Activated CD8-positive, alpha-beta memory T cell treated with anti-CD3 and anti-CD28 coated beads for 24 hours (primary cell): ENCODE measurements at places on chromosomes 5 and 9.

GRCh38 chr5:172979778-172980177 lies 3.8 kb upstream of the ATP6V0E1 start:
- no peak for DNase-seq

DNA sequence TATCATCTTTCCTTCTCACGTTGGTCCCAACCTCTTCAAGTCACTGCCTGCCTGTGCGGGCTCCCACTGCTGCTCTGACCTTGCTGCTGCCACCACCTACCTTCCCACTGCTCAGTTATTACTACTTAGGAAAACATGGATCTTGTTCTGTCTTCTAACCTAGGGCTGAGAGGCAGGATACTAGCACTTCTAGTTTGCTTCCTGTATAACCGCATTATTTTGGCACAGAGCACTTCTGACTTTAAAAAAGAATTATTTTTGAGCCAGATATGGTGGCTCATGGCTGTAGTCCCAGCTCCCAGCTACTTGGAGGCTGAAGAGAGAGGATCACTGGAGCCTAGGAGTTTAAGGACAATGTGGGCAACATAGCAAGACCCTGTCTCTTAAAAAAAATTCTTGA lies 135.4 kb upstream of the GNA14 start:
- DNase-seq = no peak

DNA sequence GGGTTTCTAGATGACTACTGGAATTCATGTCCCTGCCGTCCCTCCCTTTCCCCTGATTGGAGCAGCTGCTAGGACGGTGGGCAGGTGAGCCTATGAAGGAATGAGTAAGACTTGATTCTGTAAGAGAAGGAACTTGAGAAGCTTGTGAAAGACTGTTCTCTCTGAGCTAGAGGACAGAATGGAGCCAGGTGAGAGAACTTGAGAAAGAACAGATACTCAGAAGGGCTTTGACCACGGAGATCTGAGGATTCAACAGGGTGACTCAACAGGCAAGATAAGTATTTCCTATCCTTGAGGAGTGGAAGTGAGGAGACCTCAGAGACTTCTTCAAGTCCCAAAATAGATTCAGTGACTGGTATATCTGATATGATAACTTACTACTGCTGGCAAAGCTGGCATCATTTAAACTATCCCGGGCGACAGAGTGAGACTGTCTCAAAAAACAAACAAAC lies 41.9 kb downstream of the HSDL2 start:
- DNase-seq = no peak

- DNase-seq = no peak
These were observed 587.3 kb downstream of the ANXA1 start for GRCh38 chr9:73738741-73739530.

DNA sequence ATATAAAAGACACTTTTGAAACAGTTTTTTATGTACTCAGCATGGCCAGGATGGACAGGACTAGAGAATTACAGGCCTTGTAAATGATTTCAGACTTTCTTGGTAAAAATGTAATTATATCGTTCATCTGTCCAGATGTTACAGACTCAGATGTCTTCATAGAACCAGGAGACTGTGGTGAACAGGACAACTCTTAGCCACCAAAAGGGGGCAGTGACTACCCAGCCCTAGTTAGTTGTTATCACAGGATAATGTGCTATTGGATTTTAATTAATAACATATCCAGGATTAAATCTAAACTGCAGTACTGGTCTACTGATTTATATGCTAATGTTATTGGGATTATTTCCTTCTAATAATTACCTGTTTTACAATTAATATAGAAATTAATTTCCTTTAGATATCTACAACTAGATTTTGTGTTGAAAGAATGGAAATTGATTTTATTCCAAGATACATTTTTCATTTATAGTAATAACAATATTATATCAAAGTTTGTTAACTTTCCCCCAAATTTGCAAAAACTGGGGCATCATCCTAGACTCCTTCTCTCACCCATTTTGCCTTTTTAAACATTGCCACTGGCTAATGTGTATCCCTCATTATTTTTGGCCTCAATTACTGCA lies 99.4 kb downstream of the MTREX start:
- DNase-seq = no peak

DNA sequence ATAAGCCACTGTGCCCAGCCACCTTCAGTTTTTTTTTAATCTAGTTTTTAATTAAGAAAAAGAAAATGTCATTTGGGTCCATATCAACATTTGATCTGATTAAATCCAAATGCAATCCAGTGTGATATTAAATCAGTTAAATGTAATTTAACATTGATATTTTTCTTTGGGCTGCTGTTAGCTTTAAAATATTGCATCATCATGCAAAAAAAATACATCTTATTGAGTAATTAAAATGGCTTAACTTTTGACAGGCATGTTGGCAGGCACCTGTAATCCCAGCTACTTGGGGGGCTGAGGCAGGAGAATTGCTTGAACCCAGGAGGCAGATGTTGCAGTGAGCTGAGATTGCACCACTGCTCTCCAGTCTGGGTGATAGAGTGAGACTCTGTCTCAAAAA lies 22.7 kb upstream of the LRRC70 start:
- no peak for DNase-seq

DNA sequence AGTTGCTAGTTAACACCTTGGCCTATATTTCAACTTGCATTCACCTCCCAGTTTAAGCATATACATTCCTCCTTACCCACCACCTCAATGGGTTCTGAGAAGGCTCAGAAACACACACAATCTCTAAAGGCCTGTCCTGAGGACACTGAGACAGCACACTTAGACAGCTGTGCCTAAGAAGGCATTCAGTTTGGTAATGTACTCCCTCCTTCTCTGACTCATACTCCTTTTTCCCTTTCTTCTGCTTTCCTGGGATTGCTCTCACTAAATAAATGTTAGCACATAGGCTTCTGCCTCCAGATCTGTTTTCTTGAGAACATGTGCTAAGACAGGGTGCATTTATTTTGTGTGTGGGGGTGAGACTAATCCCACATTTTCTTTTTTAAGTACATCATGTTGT lies 456.8 kb upstream of the CDH6 start:
- DNase-seq = no peak

- DNase-seq = no peak
These were observed 233.8 kb downstream of the PIK3R1 start for GRCh38 chr5:68449380-68449779.

GRCh38 chr5:73236541-73237128 lies 63.6 kb downstream of the TMEM174 start:
- DNase-seq = no peak

GRCh38 chr5:86866036-86866435 lies 248.3 kb downstream of the COX7C start:
- no peak for DNase-seq

DNA sequence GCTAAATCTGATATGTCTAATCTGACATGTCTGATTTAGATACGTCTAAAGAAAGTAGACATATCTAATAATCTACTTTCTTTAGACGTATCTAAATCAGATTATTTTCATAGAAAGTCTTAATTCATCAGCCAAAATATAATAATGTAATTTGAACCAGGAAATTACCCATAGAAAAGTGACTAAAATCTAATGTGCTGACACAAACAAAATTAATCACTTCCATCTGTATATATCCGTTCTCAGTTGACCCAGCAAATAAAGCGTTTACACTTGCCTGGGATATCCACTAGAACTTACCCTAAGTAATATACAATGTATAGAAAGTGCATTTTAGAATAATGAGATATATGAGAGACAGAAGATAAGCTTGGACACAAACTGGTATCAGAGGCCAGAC lies 56.7 kb downstream of the TTLL11 start:
- no peak for DNase-seq

- no peak for DNase-seq
These were observed 41.8 kb upstream of the GABBR2 start for GRCh38 chr9:98750364-98751060.

DNA sequence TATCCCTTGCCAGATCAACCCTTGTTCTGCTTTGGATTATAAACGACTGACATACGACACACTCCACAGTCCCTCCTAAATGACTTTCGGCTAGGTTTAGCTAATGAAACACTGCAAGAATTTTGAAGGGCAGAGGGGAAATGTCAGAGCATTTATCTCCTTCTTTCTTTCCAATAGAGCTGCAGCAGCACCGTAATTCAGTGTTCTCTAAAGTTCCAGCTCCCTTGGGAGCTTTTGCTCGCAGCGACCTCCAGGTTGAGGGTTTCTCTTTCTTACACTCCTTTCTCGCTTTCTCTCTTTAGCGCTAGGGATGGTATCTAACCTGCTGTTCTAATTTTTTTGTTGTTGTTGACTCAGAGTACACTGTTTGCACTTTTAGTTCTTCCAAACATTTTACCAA lies 467.1 kb upstream of the ST8SIA4 start:
- DNase-seq = no peak

GRCh38 chr9:34375901-34376595 lies 650 bp downstream of the MYORG start:
- DNase-seq = peak; percentile 77

- DNase-seq = no peak
These were observed 212.4 kb downstream of the TRIM32 start for GRCh38 chr9:116899337-116900006.

DNA sequence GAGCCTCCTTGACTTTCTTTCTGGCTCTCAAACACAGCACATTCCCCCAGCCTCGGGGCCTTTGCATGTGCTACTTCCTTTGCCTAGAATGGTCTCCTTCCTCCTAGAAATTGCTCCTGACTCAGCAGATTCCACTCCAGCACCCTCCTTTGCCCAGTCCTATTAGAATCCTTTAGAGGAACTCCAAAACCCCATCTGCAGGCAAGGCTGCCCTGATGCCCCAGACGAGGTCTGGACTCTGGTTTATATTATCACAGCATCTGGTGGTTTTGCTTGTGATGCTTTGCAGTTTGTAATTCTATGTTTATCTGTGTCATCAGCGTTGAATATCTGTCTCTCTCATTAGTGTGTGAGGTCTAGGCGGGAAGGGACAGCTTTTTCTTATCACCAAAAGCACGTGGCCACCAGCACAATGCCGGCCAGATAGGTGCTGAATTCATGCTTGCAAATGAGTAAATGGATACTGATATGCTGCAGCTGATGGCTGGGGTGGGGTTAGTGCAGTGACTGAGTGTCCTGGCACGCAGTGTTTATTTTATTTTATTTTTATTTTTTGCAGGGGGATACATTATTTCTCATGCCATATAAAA lies 30.0 kb upstream of the ANKH start:
- no peak for DNase-seq

DNA sequence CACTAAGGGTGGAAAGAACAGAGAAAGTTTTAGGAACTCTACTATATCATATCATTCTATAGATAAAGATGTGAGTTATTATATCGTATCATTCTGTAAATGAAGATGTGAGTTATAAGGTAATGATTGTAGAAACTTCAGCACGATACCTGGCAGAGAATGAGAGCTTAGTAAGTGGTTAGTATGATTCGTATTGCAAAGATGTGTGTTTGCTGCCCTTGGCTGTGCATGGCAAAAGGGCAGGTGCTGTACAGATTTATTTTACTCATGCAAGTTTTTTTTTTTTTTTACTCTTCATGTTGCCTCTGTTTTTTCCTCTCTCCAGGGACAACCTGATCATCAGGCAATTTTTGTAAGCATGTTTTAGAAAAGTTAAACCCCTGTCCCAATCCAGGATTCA lies 83.3 kb downstream of the EGFLAM start:
- DNase-seq = no peak

GRCh38 chr5:113344973-113345940 lies 89.5 kb downstream of the TSSK1B start:
- no peak for DNase-seq

GRCh38 chr5:89930591-89931392 lies 478.8 kb downstream of the CETN3 start:
- no peak for DNase-seq

DNA sequence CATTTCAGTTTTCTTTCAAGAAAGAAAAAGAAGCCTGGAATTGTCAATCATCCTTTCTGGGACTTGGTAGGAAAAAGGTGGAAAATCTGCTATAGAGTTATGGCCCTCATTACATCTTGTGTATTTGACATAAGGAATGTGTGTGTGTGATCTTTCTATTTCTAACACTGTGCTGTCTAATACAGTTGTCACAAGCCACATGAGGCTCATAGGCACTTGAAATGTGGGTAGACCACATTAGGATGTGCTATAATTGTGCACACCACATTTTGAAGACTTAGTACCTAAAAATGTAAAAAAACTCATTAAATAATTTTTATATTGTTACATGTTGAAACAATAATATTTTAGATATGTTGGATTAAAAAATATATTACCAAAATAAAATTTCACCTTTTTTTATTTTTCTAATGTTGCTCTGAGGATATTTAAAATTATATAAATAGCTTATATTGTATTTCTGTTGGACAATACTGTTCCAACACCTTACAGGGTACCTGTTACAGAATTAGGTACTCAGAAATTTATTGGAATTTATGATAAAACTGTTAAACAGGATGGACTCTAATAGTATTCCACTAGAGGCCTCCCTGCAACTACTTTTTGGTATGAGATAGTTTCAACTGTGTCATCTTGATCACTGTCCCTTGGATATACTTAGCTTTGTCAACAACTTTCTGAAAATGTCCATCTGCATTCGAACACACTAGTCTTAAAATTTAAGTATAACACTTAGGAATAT lies 18.4 kb downstream of the MSANTD3 start:
- no peak for DNase-seq

- DNase-seq = no peak
These were observed 83.1 kb downstream of the COL27A1 start for GRCh38 chr9:114238472-114238871.

DNA sequence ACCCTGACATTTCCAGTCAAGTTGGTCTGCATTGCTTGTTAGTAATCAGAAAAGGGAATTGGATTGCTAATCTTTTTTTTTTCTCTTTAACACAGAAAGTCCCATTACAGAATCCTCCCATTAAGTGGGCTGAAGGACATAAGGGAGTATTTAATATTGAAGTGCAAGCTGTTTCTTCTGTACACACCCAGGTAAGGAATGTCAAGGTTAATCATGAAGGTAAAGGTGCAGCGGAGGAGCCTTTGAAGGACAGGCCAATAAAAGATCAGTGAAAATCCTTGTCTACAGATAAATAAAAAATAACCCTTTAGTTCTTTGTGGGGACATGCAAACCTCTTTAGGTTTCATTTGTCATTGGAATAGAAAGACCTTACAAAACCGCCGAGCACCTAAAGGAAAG lies 161.4 kb downstream of the DOCK8 start:
- DNase-seq = no peak

DNA sequence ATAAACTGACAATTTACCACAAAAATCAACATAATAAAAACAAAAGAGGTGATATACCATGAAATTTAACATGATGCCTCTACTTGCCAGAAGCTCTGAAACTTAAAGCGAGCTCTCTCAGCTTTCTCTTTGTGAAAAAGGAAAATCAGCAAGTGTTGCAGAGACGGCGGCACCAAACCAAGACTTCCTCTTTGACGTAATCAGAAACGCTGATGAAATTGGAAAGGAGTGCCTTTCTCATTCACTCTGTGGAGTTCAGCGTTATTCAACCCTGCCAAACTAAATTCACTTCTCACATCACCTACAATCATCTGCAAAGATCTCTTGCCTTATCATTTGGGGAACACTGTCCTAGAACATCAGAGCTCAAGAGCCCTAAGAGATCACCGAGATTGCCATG lies 32.2 kb downstream of the ANXA6 start:
- DNase-seq = no peak

GRCh38 chr9:12760758-12761157 lies 14.1 kb upstream of the LURAP1L start:
- no peak for DNase-seq
